ENCODE measurements at places on chromosomes 1 and 21.
A peak's percentile ranks its signal among the peaks of the same experiment; 100 is the strongest.

GRCh38 chr1:30232288-30232899, 491.0 kb downstream of the MATN1 start:
- DNase-seq, result no peak

DNA sequence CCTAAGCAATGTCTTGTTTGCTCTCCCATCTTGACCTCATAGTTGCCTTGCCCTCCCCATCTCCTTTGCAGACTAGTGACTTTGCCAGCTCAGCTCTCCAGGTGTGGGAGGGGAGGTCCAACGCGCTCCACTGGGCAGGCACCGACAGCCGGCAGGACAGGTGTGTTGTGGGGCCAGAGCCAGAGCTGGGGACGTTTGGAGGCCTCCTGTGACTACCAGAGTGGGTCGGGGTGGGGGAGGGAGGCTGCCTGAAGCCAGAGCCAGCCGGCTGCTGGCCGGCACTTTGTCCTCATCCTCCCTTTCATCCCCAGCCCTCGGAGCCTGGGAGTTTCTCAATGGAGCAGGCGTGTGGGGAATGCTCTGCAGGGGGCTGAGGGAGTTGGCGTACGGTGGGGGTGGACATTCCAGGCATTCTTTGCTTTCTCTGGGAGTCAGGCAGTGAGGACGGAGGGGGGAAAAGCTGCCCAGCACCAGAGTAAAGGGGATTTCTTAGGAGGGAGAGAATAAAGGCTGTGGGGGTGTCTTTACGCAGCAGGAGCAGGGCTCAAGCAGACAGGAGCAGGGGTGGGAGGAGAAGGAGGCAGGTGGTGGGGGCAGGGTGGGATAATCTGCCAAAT, 20.2 kb downstream of the NUAK2 start:
- peak; percentile 78 for DNase-seq

- no peak for DNase-seq
Measured at GRCh38 chr1:101344745-101345144, 107.9 kb downstream of the S1PR1 start.

DNA sequence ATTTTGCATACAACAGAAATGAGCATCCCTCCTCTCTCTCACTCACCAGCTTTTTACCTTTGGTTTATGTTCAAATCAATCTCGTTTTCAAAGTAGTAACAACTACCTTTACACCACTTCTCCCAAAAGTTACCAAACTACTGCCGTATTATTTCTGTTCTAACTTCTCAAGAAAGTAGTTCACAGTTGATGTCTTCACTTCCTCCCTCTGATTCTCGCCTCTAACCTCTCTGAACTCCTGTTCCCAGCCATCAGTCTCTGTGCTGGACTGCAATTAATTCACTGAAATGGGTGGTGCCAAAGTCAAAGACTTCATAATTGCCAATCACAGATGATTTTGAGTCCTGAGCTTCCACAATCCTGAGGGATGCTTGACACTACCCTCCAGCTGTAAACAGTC, 54.0 kb downstream of the ZNF281 start:
- no peak for DNase-seq

GRCh38 chr1:9311029-9311428, 18.3 kb downstream of the SPSB1 start:
- DNase-seq, result no peak

DNA sequence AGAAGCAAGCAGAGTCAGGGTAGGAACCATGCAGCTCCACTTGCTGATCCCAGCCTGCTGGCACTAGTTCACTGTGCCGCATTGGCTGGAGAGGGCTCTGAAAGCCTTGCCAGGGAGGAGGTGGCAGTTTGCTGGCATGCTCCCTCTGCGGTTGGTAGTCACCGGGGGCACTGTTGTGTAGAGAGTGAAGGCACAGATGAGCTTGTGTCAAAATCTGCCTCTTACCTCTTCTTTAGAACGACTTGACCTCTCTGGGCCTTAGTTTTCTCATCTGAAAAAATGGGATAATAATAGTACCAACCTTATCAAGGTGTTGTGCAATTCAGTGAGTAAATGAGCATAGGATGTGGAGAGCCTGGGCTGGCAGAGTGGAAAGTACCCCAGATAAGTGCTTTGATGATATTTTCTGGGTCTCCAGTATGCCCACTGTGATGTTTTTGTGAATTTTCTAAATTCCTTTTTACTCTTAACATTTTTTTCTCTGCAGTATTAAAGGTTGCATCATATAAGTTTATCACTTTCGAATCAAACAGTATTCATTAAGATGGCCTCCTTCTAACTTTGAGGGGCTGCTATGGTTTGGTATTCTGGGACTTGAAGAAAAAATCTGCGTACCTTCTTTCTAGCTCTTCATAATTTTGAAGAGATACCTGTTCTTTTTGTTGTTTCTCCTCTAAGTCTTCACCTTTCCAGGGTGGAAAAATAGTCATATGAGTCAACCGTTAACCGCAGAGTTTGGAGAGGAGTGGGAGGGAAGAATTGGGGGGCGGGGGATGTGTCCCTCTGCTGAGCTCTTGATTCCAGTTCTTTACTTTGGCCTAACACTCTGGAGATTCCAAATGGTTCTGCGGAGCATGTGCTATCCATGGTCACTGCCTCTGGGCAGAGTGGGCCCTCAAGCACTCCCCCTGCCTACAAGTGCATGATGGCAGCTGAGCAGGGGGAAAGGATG, 26.8 kb downstream of the SZRD1 start:
- DNase-seq, result no peak

- no peak for DNase-seq
Measured at GRCh38 chr1:70361727-70362398, 7.3 kb upstream of the ANKRD13C start.

DNA sequence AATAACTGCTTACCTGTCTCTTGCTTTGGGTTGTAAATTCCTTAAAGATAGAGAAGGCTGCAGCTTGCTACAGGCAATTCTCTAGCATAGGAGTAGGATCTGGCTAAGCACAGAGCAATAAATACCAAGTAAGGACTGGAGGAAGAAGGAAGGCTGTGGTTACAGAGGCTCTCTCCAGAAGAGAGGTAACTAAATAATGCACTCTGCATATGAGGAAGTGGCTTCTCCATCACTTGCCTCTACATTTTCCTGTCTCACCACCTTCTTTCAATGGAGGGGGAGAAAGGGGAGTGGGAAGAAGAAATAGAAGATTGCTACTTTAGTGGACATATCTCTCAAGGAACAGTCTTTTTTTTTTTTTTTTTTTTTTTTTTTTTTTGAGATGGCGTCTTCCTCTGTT, 60.9 kb upstream of the LAX1 start:
- DNase-seq, result no peak

GRCh38 chr1:202862679-202863560, 26.0 kb downstream of the RABIF start:
- DNase-seq, result no peak

DNA sequence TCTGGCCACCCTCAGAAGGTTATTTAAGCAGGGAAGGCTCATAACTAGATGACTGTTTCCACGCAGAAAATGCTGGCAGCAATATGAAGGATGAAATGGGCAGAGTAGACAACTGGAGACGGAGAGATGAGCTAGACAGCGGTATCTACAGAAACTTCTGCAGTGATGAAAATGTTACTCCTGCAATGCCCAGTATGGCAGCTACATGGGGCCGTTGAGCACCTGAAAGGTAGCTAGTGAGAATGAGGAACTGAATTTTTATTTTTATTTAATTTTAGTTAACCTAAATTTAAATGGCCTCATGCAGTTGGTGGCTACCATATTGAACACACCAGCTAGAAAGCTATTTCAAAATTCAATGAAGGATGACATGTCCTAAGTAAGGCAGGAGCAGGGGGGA, 27.3 kb downstream of the SIPA1L2 start:
- DNase-seq, result no peak

GRCh38 chr1:65310078-65310587, 790 bp downstream of the DNAJC6 start:
- no peak for DNase-seq

DNA sequence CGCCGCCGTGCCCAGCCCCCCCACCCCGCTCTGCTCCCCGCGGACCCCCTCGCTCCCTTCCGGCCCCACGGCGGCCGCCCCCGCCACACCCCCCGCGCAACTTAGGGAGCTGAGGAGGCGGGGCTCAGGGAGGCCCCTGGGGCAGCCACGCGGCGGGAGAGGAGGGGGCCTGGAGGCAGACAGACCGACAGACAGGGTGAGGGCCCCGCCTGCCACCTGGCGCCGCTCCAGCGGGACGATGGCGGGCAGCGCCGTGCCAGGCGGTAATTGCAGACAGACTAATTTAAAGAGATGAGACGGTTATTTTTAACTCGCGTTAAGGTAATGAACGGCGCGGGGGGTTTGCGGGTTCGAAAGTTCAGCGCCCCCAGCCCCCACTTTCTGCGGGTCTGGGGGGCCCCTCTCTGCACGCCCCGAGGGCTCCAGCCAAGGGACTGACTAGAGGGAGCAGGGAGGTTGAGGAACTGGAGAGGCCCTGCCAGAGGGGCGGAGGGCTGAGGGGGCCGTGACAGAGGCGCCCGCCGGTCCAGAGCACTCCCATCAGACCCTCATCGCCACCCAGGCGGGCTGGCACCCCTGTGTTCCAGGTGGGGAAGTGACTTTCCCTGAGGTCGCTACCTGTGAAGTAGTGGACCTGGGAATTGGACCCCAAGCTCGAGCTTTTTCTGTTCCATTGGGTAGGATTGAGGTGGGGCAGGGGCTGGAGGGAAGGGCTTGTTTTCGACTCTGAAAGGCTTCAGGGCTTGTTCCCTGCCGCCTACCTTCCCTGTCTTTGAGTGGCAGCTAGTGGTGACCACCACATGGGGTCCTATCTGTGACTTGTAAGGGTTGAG, 5.4 kb downstream of the FOXO6 start:
- DNase-seq, result no peak

- DNase-seq, result no peak
Measured at GRCh38 chr21:35540950-35541638, 492.0 kb upstream of the RUNX1 start.

- no peak for DNase-seq
Measured at GRCh38 chr1:55593298-55593697, 378.1 kb upstream of the USP24 start.

- no peak for DNase-seq
Measured at GRCh38 chr1:115302390-115302961, 35.6 kb downstream of the NGF start.

- no peak for DNase-seq
Measured at GRCh38 chr1:169099561-169099960, 6.9 kb upstream of the ATP1B1 start.

DNA sequence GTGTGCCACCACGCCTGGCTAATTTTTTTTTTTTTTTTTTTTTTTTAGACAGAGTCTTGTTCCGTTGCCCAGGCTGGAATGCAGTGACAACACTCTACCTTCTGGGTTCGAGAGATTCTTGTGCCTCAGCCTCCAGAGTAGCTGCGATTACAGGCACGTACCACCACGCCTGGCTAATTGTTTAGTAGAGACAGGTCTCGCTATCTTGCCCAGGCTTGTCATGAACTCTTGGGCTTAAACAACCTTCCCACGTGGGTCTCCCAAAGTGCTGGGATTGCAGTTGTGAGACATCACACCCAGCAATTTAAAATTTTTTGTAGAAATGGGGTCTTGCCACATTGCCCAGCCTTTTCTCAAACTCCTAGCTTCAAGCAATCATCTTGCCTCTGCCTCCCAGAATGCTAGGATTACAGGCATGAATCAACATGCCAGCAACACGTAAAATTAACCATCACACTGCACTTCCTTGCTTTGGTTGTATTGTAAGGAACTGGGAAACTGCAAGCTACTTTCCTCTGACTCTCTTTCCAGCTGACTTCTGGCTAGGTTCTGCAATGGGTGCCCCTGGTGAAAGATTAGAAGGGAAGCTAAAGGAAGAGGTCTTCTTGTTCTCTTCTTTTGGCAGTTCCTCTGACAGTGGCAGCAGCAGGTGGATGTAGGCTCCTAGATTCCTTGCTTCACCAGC, 13.9 kb upstream of the IL6R start:
- no peak for DNase-seq

DNA sequence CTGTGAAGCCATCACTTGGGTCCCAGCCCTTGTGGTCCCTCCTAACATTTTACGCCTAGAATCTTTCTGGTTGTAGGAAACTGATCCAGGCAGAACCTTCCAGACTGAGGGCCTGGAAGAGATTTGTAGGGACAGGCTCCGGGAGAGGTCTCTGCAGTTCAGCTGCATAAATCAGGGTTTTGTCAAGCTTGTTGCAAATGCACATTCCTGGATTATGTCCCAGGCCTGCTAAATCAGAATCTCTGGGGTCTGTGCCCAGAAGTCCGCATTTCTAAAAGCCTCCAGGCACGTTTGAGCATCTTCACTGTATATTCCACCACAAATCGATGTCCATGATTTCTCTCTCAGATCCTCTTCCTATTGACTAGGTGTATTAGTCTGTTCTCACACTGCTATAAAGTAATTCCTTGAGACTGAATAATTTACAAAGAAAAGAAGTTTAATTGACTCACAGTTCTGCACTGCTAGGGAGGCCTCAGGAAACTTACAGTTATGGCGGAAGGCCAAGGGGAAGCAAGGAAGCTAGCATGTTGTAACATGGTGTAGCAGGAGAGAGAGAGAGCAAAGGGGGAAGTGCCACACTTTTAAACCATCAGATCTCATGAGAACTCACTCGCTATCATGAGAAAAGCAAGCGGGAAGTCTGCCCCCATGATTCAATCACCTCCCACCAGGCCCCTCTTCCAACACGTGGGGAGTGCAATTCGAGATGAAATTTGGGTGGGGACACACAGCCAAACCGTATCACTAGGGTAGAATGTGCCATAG, 1.2 kb upstream of the FHAD1 start:
- no peak for DNase-seq

DNA sequence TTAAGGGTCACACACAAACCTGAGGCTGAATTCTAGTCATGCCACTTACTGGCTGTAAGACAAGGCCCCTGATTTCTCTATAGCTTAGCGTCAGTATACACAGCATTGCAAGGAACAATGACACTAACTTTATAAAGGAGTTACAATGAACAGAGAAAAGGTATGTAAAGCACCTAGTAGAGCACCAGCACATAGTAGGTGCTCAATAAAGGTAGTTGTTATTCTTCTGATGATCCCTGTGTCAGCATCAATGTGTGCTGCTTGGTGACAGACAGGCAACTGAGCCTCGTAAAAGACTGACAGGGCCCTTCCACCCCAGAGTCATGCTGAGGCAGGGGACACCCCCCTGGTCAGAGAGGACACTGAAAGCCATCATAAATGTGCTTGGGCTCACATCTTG, 43.2 kb downstream of the GRHL3 start:
- DNase-seq, result no peak

DNA sequence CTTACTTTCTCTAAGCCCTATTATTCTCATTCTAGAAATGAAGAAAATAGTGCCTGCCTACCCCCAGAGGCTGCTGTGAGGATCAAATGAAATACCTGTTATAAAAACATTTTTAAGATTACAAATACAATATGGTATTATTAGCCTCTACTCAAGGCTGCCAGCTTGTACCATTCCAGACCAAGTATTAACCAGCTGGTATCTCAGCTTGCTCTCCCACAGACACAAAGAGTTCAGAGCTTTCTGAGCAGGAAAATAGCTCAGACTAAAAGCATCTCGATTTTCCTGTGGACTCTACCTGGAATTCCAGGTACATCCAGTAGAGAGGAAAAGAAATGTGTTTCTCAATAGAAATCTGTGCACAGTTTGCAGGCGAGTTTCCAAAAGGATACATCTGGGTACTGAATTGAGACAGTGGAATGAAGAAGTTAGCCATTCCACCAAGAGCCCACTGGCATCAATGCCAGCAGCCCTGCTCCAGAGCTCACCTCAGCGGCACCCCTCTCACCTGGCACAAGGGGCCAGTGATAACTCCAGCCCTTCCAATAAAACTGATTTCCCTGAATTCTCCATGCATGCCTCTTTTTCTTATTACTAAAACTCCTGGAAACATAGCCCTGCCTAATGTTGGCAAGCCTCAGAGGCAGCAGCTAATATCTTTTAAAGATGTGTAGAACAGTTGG, 31.0 kb downstream of the TGFBR3 start:
- no peak for DNase-seq

Data from Peyer's patch (tissue), 4 donors.